ENCODE measurements at places on chromosomes 16 and 17.

GRCh38 chr17:39092692-39093230 is 58.7 kb downstream of the PLXDC1 start:
- DNase-seq, result no peak

- no peak for DNase-seq
Measured at GRCh38 chr16:3873482-3874173, 6.9 kb downstream of the CREBBP start.

DNA sequence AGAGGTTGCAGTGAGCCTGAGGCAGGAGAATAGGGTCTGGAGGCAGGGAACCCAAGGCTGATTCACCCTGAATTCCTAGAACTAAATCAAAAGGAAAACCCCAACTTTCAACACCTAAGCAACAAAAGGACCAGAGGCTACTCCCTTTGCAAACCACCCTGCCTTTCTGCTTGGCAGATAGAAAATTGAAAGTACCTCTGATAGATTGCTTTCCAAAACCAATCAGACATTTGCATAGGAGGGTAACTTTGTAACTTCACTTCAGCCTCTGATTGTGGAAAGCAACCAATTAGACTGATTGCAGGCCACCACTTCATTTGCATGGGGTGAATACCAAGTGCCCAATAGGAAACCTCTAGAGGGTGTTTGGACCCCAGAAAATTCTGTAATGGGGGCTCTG is 10.9 kb upstream of the TMEM98 start:
- no peak for DNase-seq

GRCh38 chr17:58956997-58957724 is 149.5 kb downstream of the TRIM37 start:
- DNase-seq, result no peak

DNA sequence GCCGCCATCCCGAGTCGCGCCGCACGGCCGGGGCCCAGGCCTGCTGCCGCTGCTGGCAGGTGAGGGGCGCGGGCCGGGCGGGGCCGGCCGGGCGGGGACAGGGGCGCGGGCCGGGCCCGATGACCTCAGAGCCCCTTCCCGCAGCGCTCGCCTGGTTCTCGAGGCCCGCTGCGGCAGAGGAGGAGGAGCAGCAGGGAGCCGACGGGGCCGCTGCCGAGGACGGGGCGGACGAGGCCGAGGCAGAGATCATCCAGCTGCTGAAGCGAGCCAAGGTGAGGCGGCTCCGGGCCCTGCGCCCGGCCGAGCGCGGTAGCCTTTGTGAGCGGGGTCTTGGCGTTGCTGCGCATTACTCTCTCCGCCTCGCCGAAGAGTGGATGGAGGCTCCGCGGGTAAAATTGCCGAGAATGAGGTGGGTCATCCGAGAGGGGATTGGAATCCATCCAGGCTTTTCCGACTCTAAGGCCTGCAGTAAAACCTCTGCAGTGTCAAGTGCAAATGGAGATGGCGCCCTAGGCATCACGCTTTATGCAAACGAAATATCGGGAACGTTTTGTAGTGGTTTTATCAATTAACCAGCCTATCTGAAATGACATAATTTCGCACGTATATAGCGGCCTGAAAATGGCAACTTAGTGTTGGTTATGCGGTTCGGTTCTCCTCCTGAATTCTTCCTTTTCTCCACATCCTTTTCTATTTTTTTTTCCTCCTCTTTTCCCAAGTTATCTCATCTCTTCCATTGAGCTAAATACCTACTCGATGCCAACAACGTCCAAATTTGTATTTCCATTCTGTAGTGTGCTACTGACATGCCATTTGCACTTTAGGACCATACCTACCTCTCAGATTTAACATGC is 577 bp downstream of the TTC19 start:
- DNase-seq, result peak; percentile 29

- no peak for DNase-seq
Measured at GRCh38 chr16:68792465-68793324, 50.6 kb upstream of the TANGO6 start.

DNA sequence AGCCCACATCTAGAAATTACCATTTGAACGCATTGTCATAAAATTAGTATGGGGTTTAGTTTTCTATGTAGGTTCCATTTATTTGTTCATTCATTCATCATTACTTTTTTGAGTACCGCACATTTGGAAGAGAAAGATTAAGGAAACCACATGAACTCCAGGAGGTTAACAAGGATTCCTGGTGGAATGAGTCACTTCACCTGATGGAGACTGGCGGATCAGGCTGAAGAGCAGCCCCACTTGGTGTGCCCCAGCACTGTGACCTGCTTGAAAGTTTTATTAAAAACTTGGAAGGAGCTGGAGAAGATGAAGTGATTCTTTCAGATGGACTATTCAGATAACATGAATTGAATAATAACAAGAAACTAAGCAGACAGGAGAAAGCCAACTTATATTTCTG is 293.6 kb upstream of the CDH11 start:
- no peak for DNase-seq

DNA sequence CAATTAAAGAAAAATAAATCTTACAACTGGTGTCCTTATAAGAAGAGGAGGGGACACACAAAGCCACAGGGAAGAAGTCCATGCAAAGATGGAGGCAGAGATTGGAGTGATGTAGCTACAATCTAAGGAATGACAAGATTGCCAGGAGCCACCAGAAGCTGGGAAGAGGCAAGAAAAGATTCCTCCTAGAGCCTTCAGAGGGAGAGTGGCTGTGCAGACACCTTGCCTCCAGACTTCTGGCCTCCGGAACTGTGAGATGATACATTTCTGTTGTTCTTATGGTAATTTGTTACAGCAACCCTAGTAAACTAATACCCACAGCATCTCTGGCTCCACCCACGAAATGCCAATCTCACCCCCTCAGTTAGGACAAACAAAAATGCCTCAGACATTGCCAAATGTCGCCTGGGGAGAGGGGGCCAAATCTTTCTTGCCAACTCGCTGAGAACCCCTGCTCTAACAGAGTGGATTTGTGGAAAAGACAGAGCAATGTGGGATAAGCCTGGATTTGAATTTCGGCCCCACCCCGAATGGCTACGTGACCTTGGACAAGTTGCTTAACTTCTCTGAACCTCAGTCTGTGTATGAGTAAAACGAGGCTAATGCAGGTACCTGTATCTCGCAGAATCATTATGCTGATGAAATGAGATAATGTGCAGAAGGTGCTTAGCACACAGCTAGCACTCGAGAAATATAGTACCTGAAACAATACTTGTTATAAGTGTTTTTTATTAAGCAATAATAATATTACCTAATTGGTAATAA is 37.1 kb upstream of the CSNK2A2 start:
- no peak for DNase-seq

DNA sequence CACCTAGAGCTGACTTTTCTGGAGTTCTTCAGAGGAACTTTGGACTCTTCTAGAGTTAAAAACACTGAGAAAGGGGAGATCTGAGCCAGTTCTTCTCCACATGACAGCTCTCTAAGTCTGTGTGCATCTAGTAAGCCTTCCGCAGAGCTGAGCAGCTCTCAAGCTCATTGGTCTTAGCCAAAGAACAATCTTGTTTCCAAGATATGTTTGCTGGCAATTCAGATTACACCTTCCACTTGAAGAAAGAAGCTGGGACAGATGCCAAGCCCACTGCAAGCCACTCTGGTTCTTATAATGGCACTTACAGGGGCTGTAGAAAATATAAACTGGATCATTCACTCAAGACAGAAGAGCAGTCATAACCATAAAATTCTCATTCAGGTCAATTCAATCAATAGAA is 134.1 kb upstream of the TOX3 start:
- no peak for DNase-seq

DNA sequence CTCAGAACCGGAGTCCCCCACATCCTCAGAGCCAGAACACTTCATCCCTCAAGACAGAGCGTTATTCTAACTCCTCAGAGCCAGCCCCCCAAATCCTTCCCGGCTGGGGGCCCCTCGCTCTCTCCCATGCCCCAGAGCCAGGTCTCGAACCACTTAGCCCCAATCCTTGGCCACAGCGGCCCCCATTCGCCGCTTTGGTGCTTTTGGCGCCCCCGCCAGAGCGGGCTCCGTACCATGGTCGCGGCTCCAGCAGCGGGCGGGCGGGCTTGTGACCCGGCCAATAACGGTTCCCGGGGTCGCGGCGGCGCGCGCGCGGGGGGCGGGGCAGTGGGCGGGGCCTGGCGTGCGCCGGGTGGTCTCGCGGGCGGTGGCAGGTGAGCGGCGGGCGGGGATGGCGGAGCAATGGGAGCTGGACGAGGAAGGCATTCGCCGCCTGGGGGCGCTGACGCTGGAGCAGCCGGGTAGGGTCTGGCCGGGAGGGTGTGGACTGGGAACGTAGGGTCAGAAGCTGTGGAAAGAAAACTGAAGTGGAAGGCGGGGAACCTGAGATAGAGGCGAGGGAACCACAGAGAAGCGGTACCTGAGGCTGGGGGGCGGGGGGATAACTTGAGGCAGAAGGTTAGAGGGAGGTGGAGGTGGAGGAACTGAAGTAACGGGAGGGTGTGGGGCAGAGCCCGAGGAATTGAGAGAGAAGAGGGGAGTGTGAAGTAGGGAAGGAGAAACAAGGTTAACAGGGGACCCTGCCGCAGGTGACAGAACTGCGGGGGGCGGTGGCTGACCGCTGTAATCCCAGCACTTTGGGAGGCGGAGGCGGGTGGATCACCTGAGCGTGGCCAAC is at the start of the genes KCTD19 and LRRC36:
TSS of gene KCTD19 (minus strand) at position 270 of the 838 bp plus-strand sequence. CDS start at position 236, 34 bp downstream.
TSS of gene LRRC36 (plus strand) at position 344 of the 838 bp plus-strand sequence. CDS start at position 392, 48 bp downstream.
- DNase-seq, result peak; percentile 25

DNA sequence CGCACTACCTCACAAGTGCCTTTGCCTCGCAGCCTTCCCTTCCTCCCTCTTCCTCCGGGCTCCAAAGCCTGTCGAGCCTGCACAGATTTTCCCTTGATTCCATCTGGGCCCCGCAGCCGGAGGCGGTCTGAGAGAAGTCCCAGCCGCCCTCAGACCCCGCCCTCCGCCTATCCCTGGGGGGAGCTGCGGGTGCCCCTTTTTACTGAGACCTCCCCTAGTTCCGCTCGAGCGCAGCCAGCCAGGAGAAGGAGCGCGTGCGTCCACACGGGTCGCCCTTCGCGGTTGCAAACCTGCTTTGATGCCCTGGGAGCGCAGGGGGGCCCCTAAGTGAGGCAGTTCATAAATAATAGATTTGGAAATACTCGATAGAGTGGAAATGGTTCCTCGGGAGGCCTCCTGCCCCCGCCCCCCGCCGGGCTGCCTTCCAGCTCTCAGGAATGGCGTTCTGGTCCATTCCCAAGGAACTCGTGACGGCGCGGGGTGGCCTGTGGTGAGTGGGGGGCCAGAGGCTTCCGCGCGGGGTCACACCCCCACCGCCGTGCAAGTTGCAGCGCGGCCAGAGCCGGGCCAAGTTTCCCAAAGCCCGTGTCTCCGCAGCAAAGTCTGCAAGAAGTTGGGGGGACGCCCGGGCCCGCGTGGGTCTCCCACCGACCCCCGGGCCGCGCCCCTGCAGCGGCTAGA is 610 bp downstream of the C16orf74 start:
- no peak for DNase-seq

- DNase-seq, result no peak
Measured at GRCh38 chr16:27708651-27709050, 158.7 kb downstream of the KATNIP start.

DNA sequence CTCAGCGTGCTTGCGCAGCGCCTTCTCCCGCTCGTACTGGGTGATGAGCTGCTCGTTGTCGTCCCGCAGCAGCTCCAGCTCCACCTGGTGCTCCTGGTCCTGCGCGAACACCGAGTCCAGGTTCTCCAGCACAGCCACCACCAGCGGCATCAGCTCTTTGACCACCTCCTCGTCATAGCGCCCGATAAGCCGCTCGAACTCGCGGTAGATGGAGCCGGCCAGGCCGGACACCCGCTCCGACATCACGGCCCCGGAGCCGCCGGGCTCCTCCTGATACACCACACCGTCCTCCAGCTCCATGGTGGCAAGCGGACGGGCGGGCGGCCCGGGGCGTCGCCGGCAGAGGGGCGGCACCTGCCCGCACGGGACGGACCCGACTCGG is 320 bp downstream of the SPAG9 start:
- DNase-seq, result no peak

GRCh38 chr16:17370731-17371285 is 100.0 kb downstream of the XYLT1 start:
- no peak for DNase-seq

DNA sequence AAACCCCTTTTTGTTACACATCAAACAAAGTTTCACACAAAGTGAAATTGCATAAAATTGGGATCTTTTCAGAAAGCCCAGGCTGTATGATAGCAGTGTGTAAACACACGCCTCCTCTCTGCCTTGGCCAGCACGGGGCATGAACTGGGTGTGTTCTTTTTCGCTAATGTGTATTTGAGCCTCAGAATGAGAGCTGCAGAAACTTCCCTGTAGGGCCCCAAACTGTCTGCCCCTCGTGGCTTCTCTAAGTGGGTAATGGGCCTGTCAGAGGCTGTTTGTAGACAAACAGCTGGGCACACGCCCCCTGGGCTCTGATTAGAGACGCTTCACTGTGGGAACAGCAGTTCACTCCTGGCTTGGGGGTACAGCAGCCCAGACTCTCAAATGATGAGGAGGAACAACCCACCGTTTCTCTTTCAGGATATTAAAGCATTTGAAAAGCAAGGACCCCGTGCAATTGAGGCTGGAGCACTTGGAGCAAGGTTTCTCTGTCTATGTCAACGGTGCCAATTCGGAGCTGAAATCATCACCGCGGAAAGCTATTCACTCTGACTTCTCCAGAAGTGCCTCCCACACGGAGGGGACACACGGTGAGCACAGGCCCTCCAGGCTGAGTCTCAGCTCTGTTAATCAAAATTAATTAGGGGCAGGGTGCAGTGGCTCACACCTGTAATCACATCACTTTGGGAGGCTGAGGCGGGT is 78.4 kb downstream of the KATNIP start:
- DNase-seq, result no peak

GRCh38 chr17:77926981-77927380 is 31.5 kb upstream of the TNRC6C start:
- no peak for DNase-seq

- no peak for DNase-seq
Measured at GRCh38 chr17:75604034-75604695, 16.6 kb downstream of the MYO15B start.

- DNase-seq, result peak; percentile 29
Measured at GRCh38 chr17:41678907-41679739, 9.6 kb upstream of the EIF1 start.

DNA sequence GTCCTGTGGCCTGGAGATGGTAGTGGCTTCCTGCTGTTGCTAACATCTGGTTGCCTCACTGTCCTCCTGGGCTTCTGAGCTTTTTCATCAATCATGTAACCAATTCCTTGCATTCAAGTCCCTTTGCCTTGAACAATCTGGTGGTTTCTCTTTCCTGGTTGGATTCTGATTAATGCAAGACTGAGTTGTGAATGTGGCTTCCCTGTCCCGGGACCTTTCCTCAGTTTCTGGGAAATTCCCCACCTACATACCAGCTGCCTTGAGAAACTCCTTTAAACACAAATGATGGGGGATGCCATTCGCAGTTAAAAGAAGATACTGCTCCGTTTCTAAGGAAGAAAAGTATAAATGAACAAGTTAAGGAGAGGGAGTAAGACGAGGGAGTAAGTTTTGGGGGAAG is 39.9 kb upstream of the NLRP1 start:
- DNase-seq, result no peak
